ENCODE measurements at places on chromosomes 1 and 21.

GRCh38 chr1:58850636-58851035 is 66.8 kb upstream of the JUN start:
- DNase-seq = no peak

- DNase-seq = no peak
Observed at GRCh38 chr1:94892604-94893254, 34.2 kb downstream of the CNN3 start.

GRCh38 chr1:50208315-50208714 is 99.6 kb downstream of the ELAVL4 start:
- DNase-seq = no peak

GRCh38 chr1:46697053-46697452 is 21.9 kb downstream of the EFCAB14 start:
- no peak for DNase-seq

- DNase-seq = no peak
Observed at GRCh38 chr1:235710687-235711086, 61.1 kb upstream of the GNG4 start.

- DNase-seq = no peak
Observed at GRCh38 chr1:211210965-211211364, 48.2 kb upstream of the RCOR3 start.

DNA sequence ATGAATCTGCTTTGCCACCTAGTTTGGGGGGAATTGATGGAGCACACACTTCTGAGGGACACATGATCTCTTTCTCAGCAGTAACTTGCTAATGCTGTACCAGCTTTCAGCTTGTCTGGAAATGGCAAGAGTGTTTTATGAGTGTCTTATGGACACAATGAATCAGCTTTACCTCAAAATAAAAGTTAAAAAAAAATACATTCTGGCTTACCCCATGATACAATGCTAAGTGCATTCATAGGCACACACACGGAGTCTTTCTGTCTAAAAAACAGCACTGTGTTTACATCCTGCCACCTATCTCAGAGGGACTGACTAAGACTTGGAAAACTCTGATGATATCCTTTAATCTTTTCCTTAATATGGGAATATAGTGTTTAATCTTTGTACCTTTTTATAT is 455.5 kb upstream of the ADAMTS5 start:
- no peak for DNase-seq

DNA sequence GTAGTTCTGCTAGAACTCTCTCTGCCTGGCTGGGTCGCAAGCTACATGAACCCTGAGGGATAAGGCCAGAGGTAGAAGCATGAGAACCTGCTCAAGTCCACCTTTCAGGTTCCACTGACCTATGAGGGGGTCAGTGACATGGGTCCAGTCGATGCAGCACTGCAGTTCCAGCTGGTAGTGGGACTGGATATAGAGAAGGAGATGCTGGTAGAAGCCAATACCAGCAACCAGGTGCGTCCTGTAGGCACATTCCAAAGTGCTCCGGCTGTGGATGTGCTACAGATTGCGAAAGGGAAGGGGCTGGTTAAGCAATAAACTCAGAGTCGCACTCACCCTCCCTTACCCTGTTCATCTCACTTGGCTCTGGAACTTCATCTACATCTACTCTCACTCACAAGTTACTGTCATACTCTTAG is 5.7 kb downstream of the SMG5 start:
- DNase-seq = no peak

DNA sequence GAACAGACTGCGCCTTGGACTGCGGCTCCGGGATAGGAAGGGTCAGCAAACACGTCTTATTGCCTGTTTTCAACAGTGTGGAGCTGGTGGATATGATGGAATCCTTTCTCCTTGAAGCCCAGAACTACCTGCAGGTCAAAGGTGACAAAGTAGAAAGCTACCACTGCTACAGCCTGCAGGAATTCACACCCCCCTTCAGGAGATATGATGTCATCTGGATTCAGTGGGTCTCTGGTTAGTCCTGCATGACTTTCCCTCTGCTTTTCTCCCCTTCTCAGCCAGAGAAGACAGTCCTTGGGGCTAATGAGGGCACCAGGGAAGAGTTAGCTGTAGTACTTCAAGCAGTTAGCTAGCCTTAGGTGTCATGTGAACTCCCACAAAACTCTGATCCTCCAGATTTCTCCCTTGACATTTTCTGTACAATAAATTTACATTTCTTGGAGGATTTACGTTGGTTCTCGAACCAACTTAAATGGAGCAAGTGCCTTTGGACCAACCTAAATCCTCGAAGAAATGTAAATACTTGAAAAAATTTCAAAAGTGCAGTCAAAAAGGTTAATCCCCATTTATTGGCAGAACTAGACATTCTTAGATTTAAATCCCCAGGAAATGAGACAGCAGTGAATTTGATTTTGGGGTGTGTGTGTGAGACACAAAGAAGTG is 20.9 kb downstream of the NTMT2 start:
- no peak for DNase-seq

GRCh38 chr1:5484451-5485165 is 507.6 kb downstream of the NPHP4 start:
- DNase-seq = no peak

- DNase-seq = no peak
Observed at GRCh38 chr1:211625040-211625439, 46.1 kb upstream of the SLC30A1 start.
